ENCODE measurements at places on chromosomes 12 and 14. TPM values are rescaled to one million over a fixed set of nuclear protein-coding genes. Genes with fewer than 3 reads are reported as not detected.

Gene KRT83
- not detected for polyA plus RNA-seq

Gene ADCY4
- 40.4 TPM for polyA plus RNA-seq

Gene KRT73
- polyA plus RNA-seq, result not detected

Gene POLE2
- 1.2 TPM for polyA plus RNA-seq

Gene ST8SIA1
- 1.2 TPM for polyA plus RNA-seq

Gene LPAR5
- 3.5 TPM for polyA plus RNA-seq

Gene PTGES3
- polyA plus RNA-seq, result 125 TPM

Gene SALL2
- polyA plus RNA-seq, result 1.4 TPM

Gene KRT72
- polyA plus RNA-seq, result not detected

Gene SYT1
- not detected for polyA plus RNA-seq

Gene ATXN7L3B
- polyA plus RNA-seq, result 19.0 TPM

Gene AQP6
- polyA plus RNA-seq, result 0.04 TPM

Gene RIPK3
- polyA plus RNA-seq, result 4.4 TPM

Gene NKX2-1
- polyA plus RNA-seq, result not detected

Gene FGF23
- polyA plus RNA-seq, result 0.04 TPM

Gene LHX5
- not detected for polyA plus RNA-seq

Gene RPL10L
- not detected for polyA plus RNA-seq

Gene GLS2
- 0.33 TPM for polyA plus RNA-seq

Gene CCDC177
- 0.06 TPM for polyA plus RNA-seq

Gene CARMIL3
- polyA plus RNA-seq, result 0.08 TPM

Gene DDN
- 0.42 TPM for polyA plus RNA-seq

Gene SLC38A6
- 3.2 TPM for polyA plus RNA-seq

Gene SLC25A47
- polyA plus RNA-seq, result not detected

Gene CMA1
- polyA plus RNA-seq, result 0.19 TPM

Gene TAS2R8
- not detected for polyA plus RNA-seq

Gene OLR1
- polyA plus RNA-seq, result 0.07 TPM

Gene RIMBP2
- polyA plus RNA-seq, result not detected

Gene HHIPL1
- 0.34 TPM for polyA plus RNA-seq

Gene WDHD1
- 0.42 TPM for polyA plus RNA-seq

Gene C1S
- 30.1 TPM for polyA plus RNA-seq

Gene PAWR
- polyA plus RNA-seq, result 5.1 TPM

Gene KRT71
- not detected for polyA plus RNA-seq

Gene ADAMTS20
- not detected for polyA plus RNA-seq

Gene OTX2
- not detected for polyA plus RNA-seq

Gene IRAK3
- polyA plus RNA-seq, result 3.6 TPM

Gene HOXC11
- not detected for polyA plus RNA-seq

Gene FAM90A1
- 0.19 TPM for polyA plus RNA-seq

Gene LAG3
- 0.03 TPM for polyA plus RNA-seq

Gene CCDC175
- polyA plus RNA-seq, result not detected

Gene ASIC1
- 0.71 TPM for polyA plus RNA-seq

Gene ZFHX2
- polyA plus RNA-seq, result 0.24 TPM

Gene DAAM1
- 18.2 TPM for polyA plus RNA-seq
